ENCODE measurements at places on chromosomes 2 and 18.

- no peak for DNase-seq
These were observed 162.8 kb downstream of the GCA start for GRCh38 chr2:162506706-162507105.

GRCh38 chr2:100852447-100852846, 32.5 kb downstream of the NPAS2 start:
- no peak for DNase-seq

- DNase-seq: no peak
These were observed 34.7 kb downstream of the RALB start for GRCh38 chr2:120287183-120288015.

DNA sequence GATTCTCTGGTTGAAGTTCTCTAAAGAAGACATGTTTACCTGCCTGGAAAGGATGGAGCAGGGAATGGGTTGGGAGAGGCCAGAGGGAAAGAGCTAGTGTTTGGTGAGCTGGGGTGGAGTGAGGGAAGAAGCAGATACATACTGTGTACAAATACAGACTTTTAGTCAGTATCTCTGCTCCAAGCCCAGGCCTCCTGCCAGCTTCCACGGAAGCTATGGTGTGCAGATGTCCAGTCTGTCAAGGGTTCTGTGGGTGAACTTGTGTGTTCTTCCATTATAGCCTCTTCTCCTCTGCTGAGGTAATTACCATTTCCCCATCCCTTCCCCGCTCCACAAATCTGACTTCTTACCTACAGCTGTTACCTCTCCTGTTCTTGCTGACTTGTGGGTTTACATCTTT, 208.6 kb downstream of the HRH4 start:
- DNase-seq: no peak

DNA sequence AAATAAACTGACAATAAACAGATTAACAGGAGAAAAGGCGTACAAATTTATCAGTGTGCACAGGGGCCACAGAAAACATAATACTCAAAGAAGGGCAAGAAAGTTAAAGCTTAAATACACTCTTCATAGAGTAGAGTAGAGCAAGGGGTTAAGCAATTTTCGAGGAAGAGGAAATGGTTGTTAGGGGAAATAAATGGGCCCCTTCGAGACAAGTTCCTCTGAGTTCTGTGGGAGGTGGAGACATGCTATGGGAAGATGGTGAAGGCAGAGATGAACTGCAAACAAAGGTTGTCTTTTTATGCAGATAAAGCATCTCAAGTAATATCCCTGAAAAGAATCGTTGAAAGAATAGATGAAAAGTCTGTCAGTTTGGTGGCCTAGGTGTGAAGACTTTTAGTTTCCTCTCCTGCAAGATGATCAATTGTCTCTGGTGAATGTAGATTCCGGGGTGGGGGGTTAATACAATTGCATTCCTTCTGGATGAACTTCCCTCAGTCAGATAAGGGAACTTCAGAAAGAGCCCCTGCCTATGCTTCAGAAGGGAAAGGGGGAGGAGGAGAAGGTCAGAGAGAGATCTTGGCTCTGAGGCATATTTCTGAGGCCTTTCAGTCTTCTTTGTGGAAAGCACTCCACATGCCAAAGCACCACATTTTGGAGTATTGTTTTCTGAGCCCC, 127.0 kb downstream of the METTL4 start:
- DNase-seq: no peak

- no peak for DNase-seq
These were observed at the start of gene LIMS2 for GRCh38 chr2:127675331-127676261. TSS of gene LIMS2 (minus strand) at chr2:127675530. CDS start at chr2:127675024, 506 bp downstream.

DNA sequence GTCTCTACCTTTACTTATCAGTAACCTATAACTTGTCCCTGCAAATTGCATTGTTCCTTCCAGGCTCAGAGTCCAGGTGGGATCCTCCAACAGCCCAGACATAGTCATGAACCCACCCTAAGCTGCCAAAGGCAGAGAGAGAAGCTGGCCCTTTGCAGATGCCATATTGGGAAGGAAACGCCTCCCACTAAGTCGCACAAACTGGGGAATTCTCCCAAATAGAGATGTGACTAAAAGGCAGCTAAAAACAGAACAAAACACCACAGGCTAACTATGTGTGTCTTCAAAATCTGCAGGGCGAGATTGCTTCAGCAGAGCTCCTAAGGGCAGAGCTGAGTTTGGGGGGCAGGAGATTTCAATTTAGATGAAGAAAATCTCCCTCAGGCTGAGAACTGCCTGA, 38.5 kb upstream of the SIGLEC15 start:
- no peak for DNase-seq

DNA sequence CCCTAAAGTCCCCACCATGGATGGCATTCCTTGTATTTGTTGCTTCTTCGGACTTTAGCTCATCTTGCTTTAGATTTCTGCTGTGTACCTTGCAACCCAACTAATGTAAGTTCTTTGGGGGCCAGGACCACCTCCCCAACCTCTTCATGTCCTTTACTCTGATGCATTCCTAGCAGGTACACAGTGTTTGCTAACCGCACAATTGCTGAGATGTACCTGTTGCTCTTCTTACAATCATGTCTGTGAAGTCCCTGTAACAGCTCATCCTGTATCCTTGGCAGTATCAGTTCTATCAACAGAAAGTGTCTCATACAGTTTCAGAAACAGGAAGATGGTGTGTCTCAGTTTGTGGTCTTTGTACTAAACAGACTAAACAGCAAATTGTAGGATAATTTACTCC, 24.1 kb downstream of the ST8SIA3 start:
- DNase-seq: no peak

DNA sequence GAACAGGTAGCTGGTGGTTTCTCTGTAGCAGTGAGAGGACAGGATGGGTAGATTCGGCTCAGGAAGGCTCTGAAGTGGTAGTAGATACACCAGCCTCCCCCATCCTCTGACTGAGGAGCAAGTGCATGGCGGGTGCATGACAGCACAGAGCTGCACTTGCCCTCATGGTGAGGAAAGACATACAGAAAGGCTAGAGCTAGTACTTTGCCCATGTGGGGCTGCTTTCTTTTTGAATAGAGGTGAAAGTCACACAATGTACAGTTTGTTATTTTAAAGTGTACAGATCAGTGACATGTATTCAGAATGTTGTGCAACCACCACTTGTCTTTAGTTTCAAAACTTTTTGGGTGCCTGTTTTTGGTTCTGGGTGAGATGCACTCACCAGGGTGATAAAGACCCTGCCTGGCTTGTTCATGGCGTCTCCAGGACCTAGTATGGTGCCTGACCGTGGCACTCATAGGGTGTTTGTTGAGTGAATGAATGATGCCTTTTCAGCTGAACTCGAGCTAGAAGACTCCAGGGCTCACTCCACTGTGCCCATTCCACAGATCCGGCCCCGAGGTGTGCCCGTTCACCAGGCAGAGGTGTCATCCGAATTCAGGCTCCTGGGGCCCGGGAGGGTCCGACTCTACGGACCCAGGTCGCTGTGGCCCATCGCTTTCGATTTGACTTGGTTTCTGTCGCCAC, 421 bp upstream of the VAMP5 start:
- no peak for DNase-seq

DNA sequence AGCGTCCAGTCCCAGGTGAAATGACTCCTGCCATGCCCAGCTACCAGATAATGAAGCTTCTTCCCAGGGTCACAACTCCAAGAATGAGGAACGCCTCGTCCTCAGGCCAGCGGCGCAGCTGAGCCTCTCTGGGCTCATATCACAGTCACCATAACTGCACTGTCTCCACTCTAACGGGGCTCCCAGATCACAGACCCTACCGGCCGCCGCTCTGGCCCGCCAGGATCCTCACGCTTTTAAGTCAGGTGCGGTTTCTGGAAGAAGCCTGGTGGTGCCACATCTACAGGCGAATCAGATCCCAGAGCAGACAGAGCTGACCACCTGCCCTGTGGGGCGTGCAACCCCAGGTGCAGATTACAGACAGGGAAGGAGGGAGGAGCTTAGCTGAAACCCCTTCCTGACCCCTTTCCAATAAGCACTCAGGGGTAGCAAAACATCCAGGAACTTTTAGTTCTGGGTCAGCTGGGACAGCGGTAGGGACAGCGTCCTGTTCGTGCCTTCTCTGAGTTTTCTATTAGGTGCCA, 3.7 kb upstream of the ACKR3 start:
- DNase-seq: no peak

GRCh38 chr18:51897884-51898283, 442.1 kb upstream of the DCC start:
- no peak for DNase-seq

- DNase-seq: no peak
These were observed 57.5 kb downstream of the UBE2E3 start for GRCh38 chr2:181037922-181038321.

DNA sequence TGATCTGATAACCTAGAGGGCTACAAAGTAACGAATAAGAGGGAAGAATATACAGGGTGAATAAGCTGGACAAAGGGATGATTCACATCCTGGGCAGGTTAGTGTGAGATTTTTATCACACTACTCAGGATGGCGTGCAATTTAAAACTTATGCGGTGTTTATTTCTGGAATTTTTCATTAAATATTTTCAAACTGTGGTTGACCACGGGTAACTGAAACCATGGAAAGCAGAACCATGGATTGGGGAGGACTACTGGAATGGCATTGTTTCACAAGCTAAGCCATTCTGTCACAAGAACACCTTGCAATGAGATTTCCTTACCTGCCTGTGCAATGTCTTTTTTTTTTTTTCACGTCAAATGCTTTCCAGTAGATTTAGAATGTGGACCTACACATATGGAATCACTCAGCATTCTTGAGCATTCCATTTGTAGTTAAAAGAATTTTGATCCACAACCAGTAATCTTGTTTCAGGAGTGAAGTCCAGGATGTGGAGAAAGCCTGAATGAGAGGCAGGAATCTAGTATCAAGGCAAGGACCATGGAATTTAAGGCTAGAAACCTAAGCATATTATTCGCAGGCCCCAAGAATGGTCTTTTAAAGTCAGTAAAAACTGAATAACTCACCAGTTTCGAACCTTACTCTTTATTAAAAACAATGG, 8.0 kb upstream of the CDK15 start:
- no peak for DNase-seq

GRCh38 chr2:241188361-241189092, at the start of gene ANO7:
TSS of gene ANO7 (plus strand) at chr2:241188677. CDS start at chr2:241190064, 1,387 bp downstream.
- no peak for DNase-seq

DNA sequence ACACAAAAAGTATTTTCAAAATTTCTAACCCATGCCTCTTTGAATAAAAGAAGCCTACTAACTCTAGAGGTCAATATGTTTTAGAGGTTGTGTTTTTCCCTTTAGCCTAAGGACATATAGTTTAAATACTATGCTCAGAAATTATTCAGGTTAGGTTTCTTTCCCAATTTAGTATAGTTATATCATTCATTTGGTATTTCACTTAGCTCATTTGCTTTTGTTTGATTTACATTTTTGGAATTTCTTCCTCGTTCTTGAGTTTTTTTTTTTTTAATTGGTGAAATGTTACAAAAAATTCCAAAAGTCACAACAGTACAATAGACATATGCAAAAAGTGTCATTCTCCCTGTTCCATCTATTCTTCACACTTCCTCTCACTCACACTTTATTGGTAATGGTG, 371.3 kb upstream of the TNP1 start:
- no peak for DNase-seq

DNA sequence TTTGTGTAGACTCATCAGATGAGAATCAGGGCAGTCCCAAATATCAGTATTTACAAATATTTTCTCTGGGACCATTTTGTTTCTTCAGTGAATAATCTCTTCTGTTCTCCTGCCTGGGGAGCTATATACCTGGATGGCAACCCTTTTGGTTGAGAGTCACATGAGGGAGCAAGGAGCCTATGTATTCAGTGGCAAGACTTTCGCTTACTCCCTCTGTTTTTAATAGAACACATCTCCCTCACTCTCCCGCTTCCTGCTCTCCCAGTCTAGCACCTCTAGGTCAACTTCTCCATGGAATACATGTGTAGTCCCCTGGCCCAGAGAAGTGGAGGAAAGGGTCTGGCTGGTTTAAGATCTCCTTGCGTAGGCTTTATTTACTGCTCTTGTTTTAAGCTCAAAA, 600.3 kb downstream of the CCDC85A start:
- no peak for DNase-seq

DNA sequence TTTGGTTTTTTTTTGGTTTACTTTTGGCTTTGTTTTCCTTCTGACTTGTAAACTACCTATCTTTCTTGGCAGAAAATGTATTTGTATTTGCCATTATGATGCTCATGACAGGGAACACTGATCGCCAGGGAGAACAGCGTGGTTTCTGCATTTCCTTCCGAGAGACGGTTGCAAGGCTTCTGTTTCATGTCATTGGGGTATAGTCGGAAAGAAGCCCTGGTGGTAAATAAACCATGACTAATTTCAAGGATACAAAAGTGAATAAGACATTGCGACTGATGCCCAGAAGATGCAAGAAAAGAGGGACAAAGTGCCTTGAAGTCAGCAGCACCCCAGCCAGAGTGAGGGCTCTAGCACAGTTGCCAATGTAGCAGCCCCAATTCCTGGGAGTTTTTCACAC, 4.2 kb upstream of the CAPN14 start:
- DNase-seq: no peak

DNA sequence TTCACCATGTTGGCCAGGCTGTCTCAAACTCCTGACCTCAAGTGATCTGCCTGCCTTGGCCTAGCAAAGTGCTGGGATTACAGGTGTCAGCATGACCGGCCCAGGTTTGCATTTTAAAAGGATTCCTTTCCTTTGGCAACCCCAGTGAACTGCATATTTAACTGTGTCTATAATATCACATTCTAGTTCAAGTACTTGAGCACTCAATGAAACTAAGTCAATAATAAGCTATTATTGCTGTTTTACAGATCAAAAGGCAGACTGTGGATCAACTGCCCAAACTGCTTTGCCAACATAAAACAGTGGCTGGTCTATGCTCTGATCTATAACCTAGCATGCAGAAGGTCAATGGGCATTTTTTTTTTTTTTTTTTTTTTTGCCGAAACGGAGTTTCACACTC, 144.5 kb downstream of the USP34 start:
- DNase-seq: no peak

- no peak for DNase-seq
These were observed 21.1 kb upstream of the CHMP3 start for GRCh38 chr2:86584151-86584913.

- DNase-seq: peak; percentile 21
These were observed 59.4 kb downstream of the STEAP3 start for GRCh38 chr2:119282996-119283511.

- no peak for DNase-seq
These were observed 7.7 kb downstream of the IGFBP5 start for GRCh38 chr2:216687646-216688045.

GRCh38 chr2:43075811-43076585, 150.4 kb downstream of the ZFP36L2 start:
- no peak for DNase-seq

GRCh38 chr18:34495506-34495905, 214.6 kb upstream of the DTNA start:
- no peak for DNase-seq

- no peak for DNase-seq
These were observed 21.7 kb downstream of the MIB1 start for GRCh38 chr18:21762181-21762772.

DNA sequence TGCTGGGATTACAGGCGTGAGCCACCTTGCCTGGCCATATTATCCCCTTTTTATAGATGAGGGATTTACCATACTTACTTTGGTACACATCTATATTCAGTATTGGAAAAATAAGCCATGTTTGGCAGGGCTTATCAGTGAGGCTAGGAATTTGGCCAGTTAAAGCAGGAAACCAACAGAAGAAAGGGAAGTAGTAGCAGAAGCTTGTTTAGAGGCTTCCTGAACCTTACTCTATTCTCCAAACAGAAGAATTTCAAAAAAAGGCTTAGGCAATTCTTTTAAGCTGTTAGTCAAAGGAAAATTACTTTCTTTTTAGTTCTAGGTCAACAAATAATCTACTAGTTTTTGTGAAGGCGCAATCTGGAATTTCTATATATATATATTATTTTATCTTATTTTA, 3.2 kb upstream of the GLS start:
- DNase-seq: no peak
